ENCODE measurements at places on chromosomes 13 and 19. TPM values are rescaled to one million over a fixed set of nuclear protein-coding genes. Genes with fewer than 3 reads are reported as not detected.

RAB3D gene
- 19.6 TPM for polyA plus RNA-seq

TPRX1 gene
- not detected for polyA plus RNA-seq

PSG1 gene
- not detected for polyA plus RNA-seq

ZNF17 gene
- 11.0 TPM for polyA plus RNA-seq

PLEKHA4 gene
- polyA plus RNA-seq, result 17.9 TPM
